ENCODE measurements at places on chromosomes 3 and 15. TPM values are rescaled to one million over a fixed set of nuclear protein-coding genes. Genes with fewer than 3 reads are reported as not detected.

DNA sequence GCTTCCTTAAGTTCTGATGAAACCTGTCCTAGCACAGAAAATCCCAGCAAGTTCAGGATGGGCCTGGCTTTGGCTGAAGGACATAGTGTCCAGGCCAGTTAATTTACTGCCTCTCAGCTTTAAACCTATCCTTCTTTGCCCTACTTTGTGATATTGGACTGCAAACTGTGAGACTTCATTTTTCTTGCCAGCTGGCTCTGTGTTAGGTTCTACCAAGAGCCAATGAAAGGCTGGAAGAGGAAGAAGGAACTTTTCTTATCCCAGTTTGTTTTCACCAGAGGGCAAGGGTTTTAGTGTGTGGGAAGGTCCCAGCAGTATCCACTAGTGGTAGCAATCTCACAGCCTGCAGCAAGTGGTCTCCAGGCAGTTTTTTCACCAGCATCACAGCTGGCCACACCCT is 18.2 kb downstream of the DCUN1D1 start:
- DNase-seq: no peak

DNA sequence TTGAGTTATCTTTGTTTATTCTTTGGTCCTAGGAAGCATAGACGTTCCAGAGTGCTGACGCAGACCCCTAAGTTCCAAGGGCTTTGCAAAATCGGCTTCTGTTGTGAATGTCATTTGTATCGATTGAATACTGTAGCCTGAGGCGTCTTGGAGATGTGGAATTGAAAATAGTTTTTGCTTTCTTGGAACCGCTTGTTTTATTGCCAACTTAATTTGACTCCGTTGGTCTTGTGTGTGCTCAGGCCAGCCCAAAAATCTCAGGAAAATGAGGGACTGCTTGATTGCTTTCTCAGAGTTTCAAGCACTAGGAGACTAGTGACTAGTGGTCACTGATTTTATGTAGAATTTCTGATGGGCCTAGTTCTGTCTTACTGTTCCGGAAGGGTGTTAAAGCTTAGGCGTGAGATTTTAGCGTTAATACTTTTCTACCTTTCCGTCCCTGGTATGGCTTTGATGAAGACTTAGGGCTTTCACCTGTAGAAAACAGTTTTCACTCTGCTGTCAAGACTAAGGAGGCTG is 263 bp upstream of the UTS2B start:
- no peak for DNase-seq

Gene CPN2
- total RNA-seq: not detected

GRCh38 chr15:89912145-89912673 is 543 bp downstream of the ARPIN start:
- DNase-seq: no peak
